ENCODE measurements at places on chromosomes 13 and 19. TPM values are rescaled to one million over a fixed set of nuclear protein-coding genes. Genes with fewer than 3 reads are reported as not detected.

Gene CEACAM7
- not detected for total RNA-seq

Gene KLK6
- total RNA-seq = 0.30 TPM

Gene ZNF780B
- total RNA-seq = 21.4 TPM

- no peak for DNase-seq
Measured at GRCh38 chr13:33032037-33032625, 15.9 kb downstream of the KL start.

GRCh38 chr19:788686-788982 is 8.6 kb upstream of the PTBP1 start:
- no peak for DNase-seq

GRCh38 chr19:10740798-10741197 is 22.9 kb downstream of the DNM2 start:
- DNase-seq = no peak

DNA sequence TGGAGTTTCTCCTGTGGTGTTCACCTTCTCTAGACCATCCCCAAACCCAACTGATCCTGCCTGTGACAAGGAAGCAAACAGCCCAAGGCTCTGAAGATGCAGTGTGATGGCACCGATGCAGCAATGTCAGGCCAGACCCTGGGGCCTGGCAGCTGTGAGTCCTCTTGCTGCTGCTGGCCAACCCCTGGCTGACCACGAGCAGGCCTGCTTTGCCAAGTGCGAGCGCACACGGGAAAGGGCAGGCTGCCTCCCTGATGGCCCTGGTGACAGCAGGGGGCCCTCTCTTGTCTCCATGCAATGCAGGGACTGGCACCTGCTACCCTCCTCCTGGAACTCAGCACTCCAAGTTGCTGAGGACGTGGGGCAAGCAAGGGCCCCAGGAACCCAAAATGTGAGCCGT is 5.4 kb upstream of the VSTM2B start:
- no peak for DNase-seq

- DNase-seq = no peak
Measured at GRCh38 chr13:27289011-27289665, 18.5 kb downstream of the RASL11A start.

DNA sequence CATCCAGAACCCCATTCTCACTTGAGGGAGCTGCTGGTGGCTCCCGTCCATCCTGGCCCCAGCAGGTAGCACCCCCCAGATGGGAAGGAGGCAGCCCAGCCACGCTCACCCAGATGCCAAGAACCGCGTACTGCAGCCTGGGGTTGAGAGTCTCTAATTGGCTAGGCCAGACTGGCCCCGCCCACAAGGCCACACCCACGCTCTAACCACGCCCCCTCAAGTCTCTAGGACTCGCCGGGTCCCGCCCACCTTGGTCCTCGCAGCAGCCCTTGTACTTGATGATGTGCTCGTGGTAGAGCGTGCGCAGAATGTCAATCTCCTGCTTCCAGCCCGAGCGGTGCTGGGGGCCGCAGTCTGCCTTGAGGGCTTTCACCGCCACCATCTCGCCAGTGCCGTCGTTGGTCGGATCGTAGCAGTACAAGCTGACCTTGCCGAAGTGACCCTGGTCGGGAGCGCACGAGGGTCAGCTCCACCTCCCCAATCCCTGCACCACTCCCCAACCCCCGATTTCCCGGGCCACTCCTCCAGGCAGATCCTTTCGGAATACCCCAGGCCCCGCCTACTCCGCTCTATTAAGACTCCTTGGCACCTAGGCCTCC is 14.5 kb upstream of the ICAM3 start:
- peak; percentile 25 for DNase-seq

- no peak for DNase-seq
Measured at GRCh38 chr19:44776402-44777096, 1.1 kb upstream of the CBLC start.

DNA sequence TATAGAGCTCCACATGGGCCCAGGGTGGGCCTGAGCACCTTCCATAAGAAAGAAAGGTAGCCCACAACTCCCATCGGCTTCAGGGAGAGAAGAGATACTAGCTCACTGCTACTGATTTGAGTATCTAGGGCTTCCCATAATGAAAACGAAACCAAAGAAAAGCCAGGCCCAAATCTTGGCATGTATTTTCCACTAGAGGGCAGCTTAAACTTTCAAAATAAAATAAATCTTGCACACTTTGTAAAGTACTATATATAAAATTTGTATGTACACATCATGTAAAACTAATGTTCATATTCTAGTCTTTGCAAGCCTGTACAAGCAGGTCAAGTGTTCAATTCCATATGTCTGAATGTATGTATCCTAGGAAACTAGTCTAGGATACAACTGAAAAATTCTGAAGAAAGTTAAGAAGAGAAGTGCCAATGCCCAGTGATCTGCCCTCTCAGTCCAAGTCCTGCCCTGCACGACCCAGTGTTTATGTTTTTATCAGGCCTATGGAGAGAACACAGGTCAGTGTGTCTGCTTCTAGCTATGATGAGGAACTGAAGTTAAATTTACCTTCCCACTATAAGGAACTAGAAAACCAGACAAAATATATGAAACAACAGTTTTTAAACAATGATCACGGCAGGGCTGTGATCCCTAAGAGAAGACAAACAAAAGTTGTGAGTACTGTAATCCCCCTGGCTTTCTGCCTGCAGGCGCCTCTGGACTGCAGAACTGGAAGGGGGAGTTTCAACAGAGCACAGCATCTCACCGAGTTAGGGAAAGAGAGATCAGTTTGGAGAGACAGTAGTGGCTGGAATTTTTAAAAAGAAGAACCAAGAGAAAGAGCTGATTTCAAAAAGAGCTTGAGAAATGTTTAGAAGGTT is 475.7 kb downstream of the UQCRFS1 start:
- peak; percentile 39 for DNase-seq

- no peak for DNase-seq
Measured at GRCh38 chr13:30789166-30789862, 54.0 kb downstream of the ALOX5AP start.

- DNase-seq = no peak
Measured at GRCh38 chr13:24308068-24308445, 1.3 kb upstream of the C1QTNF9 start.

GRCh38 chr19:39405958-39406655 is 540 bp upstream of the ZFP36 start:
- DNase-seq = no peak

GRCh38 chr19:48183356-48183755 is 12.9 kb downstream of the ZSWIM9 start:
- DNase-seq = no peak

GRCh38 chr19:42312370-42312769 is 739 bp upstream of the TMEM145 start:
- DNase-seq = no peak

DNA sequence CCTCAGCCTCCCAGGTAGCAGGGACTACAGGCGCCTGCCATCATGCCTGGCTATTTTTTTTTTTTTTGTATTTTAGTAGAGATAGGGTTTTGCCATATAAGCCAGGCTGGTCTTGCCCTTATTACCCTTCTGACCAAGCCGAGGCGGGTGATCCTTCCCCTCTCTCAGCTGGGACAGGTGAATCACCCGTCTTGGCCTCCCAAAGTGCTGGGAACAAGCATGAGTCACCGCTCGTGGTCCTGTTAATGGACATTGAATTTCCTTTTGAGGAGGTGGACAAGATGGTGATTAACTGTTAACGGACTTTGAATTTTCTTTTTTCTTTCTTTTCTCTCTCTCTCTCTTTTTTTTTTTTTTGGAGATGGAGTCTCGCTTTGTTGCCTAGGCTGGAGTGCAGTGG is 10.6 kb downstream of the CD70 start:
- DNase-seq = peak; percentile 27

Measured in cardiac muscle cell (in vitro differentiated cells and primary cell).